ENCODE measurements at places on chromosomes 6 and 20.

DNA sequence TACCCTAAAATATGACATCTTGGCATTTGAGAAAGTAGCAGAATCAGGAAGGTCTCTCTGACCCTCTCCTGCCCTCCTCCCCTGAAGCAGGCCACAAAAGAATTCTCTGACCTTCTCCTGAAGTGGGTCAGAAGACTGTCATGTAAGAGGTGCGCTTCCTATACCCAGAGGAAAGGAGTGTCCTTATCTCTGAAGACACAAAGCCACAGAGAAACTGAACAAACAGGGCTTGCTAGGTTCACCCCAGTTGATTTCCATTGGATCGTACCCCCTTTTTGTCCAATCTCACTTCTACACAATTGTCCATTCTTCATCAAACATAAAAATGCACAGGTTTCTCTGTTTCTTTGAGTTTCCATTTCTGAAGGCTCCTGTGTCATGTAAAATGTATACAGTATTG lies 272.0 kb upstream of the SOX4 start:
- no peak for DNase-seq

GRCh38 chr6:28525496-28526039 lies at the start of gene GPX5:
TSS of gene GPX5 (plus strand) at chr6:28525881. CDS start at chr6:28526014, 133 bp downstream.
- no peak for DNase-seq

DNA sequence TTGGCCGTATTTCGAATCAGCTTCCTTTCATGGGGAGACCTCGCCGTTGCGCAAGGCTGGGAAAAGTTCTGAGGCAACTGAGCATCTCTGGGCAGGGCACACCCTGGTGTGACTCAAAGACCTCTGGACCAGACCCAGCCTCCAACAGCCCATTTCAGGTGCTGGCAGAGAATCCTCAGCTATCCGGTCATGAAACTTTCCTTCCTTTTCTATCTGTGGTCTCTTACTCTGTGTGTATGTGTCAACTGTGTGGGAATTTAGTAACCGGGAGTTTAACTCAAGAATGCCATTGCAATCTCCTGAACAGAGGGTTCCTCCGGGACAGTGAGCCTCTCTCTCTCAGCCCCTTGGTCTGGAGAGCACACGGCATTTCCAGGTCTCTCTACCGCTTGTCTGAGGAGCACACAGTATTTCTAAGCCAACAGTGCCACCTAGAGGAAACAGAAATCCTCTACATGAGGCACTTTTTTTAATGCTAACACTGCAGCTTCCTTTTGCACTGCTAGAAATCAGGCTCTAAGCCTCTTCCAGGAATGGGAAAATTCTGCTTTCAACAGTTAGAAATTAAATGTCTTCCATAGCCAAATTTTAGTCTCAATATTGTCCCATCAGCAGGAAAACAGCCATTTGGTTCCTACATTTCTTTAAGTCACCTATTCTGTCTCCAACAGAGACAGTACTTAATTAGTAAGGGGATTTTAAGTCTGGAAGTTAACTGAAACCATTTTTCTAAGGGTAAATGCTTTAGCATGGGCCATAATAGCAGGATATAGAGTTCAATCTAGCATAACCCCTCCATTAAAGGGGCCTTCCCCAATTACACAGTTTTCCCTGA lies 32.7 kb downstream of the PLN start:
- DNase-seq = peak; percentile 5

DNA sequence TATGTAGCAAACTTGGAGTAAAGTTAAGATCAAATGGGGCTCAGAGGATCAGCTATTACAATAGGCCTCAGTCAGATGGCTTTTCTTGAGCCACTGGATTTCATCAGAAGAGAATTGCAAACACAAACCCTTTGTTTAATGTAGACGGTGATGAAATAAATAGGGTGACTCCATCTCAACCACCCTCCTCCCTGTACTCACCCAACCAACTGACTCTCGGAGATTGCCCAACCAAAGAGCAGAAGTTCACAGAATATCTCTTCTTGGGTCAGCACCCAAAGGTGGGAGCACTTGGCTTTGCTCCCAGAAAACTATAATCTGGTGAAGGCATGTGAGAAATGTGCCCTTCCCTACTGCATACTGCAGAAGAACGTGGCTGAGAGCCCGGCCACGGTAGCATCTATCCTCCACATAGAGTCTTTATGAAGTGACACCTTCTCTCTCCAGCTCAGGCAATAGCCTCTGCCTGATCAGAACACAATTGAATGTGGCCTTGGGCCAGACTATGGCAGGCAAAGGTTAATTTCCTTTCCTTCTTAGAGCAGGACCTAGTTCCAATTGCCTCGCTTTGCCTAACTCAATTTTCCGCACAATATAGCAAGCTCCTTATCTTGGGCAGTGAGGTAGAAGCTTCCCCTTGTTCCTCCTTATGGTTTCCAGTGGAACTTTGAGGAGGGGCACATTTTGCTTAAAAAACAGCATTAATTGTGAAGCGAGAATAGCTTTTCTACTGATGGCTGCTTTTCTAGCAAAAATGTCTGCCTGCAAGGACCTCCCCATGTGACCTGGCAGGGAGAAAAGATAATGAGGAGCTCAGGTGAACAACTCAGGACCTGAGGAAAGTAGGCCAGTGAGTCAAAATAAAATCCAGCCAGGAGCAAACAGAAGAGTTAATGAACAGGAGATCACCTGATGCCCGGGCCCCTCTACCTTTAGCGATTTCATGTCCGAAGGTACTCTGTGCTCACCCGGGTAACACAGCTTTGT lies 79.4 kb downstream of the GFOD1 start:
- peak; percentile 31 for DNase-seq

DNA sequence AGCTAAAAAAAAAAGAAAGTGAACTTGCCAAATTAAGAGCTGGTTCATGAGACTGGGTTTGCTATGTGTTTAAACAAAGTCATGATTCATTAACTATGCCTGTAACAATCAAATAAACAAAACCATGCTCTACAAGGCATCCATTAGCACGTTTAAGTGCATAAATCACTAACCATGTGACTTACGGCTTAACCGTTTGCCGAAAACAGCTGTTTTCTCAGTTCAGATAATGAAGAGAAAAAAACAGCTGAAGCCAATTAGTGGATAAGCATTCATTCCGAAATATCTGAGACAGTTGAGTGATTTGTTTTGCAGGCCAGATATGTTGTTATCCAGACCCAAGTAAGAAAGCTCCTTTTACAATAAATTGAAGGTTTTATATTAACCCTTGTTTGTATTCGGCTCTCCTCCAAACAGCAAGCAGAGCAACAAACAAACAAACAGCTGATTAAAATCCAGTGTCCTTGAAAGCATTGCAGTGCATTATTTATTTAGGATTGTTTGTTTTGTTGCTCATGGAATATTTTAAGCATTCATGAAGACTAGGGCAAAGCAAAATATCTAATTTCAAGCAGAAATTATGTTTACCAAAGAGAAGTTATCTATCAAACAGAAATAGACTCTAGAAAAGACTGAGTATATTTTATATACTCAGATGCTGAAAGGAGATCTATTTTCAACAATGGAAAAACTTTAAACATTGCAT lies 343.5 kb downstream of the RFPL4B start:
- DNase-seq = no peak

Data from cerebellar nuclear complex (tissue), 1 donor.